Frontal cortex (tissue), 4 donors: ENCODE measurements at places on chromosomes 1 and 21. TPM values are rescaled to one million over a fixed set of nuclear protein-coding genes. Genes with fewer than 3 reads are reported as not detected.

- no peak for DNase-seq
These were observed 23.6 kb upstream of the WASF2 start for GRCh38 chr1:27513528-27513927.

GRCh38 chr1:114648503-114648902 is 21.3 kb downstream of the DENND2C start:
- DNase-seq, result no peak

- DNase-seq, result peak; percentile 60
These were observed at the start of gene RIIAD1 for GRCh38 chr1:151720974-151721787. Gene RIIAD1 (plus strand): TSS chr1:151721522. CDS start chr1:151721537, 15 bp downstream.

DNA sequence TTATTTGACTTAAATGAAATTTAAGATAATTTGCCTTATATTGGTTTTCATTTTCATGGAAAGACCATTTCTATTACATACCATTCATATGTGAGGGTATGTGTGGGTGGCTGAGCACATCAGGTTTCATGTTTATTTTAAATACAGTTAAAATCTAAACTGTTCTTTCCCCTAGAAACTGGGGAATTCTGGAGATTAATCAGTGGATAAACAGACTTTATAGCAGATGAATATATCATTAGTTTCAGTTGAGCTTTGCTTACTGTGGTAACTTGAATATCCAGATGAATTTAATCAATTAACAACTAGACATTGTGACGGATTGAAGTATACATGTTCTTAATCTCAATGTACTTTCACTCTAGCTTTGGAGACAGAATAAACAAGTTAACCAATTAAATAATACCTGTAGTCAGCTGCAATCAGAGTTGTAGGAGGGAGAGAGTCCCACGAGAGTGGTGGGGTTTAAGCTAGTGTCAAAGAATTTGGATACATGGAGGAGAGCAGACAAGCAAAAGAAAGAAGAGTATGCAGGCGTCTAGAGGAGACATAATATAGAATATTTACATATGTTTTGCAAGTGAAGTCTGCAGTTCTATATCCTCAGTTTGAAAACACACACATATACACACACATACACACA is 97.6 kb downstream of the PDE4B start:
- no peak for DNase-seq

GRCh38 chr21:42644223-42645208 is 8.9 kb upstream of the PDE9A start:
- DNase-seq, result no peak

DNA sequence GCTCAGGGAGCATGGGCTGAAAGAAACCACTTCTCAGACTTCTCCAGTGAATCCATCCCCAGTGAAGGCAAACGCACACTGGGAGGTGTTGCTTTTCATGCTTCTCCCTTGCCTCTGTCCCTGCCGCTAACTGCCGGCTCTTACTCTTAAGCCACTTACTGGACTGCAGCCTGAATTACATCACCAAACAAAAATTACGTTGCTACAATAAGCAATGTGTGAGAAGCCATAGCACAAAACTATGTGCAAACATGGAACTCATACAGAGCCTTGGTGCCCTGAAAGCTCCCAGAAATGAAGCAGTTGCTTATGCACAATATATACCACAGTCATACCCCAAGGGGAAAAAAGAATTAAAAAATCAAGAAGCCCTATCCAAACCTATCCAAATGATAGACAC is 375.2 kb downstream of the KCNH1 start:
- DNase-seq, result no peak

- no peak for DNase-seq
These were observed 10.3 kb downstream of the TINAGL1 start for GRCh38 chr1:31586376-31587327.

DNA sequence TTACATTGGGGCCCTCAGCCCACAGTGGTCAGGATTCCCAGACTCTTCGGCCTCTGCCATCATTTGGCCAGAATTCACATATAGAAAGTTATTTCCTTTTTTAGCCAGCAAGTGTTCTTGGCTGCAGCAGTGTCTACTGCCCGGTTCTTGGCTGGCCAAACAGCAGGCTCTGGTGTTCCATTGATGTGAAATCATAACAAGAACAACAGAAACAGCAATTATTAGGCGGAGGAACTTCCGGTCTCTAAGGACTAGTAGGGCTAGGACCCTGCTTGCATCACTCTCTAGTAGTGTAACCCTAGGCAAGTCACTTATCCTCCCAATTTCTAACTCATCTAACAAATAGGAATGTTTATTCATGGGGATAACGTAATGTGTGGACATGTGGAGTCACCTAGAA is 8.7 kb upstream of the GJA5 start:
- DNase-seq, result no peak

- no peak for DNase-seq
These were observed 3.0 kb downstream of the CNR2 start for GRCh38 chr1:23910144-23910543.

- no peak for DNase-seq
These were observed 4.3 kb downstream of the RHOC start for GRCh38 chr1:112702420-112703261.

- no peak for DNase-seq
These were observed 187.5 kb downstream of the HHAT start for GRCh38 chr1:210516092-210516656.

GRCh38 chr1:243390162-243390791 is 134.4 kb downstream of the SDCCAG8 start:
- DNase-seq, result no peak

GRCh38 chr1:230095938-230096337 is 28.9 kb downstream of the GALNT2 start:
- no peak for DNase-seq

- peak; percentile 39 for DNase-seq
These were observed 71.0 kb downstream of the DHRS3 start for GRCh38 chr1:12546771-12547585.

GRCh38 chr21:42350927-42351426 is at the start of gene TFF2:
Gene TFF2 (minus strand): TSS chr21:42350994. CDS start chr21:42350957, 37 bp downstream.
- DNase-seq, result no peak

GRCh38 chr21:37587203-37587602 is 220.6 kb downstream of the DYRK1A start:
- DNase-seq, result no peak

- DNase-seq, result no peak
These were observed 384.3 kb downstream of the NTNG1 start for GRCh38 chr1:107525145-107525544.

DNA sequence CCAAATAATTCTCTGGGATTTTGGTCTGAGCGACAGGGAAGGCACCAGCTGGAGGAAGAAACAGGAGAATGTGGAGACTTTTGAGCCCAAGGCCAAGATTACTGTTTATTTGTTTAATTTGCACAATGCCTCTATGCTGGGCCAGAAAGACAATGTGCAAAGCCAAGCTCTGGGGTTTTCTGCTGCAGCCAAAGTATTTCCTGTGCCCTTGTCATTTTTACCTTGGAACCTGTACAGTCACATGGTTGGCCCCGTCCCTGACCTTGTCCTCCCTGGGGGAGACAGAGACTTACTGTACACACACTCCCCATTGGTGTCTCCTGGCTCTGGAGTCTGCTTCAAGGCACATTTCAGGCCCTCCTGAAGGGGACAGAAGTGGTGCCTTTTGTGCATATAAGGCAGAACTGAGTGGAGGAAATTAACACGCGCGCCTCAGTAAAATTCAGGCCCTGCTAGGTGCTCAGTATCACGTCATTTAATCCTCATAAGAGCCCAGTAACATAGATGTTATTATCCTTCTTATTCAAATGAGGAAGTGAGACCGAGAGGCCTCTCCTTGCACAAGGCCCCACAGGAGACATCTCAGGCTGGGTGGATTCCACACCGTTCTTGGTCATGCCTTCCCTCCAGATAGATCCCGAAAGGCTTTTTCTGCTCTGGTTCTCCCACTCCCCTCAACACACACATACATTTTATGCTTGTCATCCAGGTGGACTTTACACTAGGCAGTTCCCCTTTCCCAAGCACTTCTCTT is 21.1 kb downstream of the C1orf115 start:
- no peak for DNase-seq

DNA sequence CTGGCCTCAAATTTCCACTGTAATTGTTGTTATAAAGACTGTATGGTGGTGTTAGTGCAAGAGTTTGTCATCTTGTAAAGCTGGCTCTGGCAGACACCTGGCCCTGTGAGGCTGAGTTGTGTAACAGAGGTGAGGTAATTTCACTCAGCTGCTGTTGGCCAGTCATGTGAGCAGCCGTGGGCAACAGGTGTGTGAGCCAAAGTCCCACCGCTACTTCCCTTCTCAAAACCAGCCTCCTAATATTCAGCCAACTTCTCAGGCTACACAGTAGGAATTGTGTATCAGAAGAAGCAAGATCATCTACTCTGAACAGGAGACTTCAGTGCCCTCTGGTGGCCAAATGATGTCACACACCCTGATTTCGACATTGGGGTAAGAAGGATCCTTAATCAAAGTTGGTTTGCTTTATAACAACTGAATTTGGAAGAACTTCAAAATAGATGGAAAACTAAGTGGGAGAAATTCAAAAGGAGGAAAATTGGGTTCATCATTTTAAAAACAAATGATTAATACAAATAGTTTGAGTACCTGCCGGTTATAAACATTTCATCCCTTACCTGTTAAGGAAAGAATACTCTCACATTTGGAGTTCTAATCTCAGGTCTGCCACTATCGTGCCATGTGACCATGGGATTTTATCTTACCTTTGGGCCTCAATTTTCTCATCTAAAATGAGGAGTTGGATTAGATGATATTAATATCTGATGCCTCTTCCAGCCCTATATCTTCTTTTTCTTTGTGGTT is 2.6 kb upstream of the CREG1 start:
- DNase-seq, result peak; percentile 63

GRCh38 chr1:197384471-197384870 is 116.4 kb downstream of the CRB1 start:
- DNase-seq, result no peak

- no peak for DNase-seq
These were observed 26.0 kb downstream of the S1PR1 start for GRCh38 chr1:101262630-101263348.

- no peak for DNase-seq
These were observed 121.8 kb downstream of the NTNG1 start for GRCh38 chr1:107262467-107263286.

- no peak for DNase-seq
These were observed 55.4 kb upstream of the PTGFRN start for GRCh38 chr1:116854403-116854690.

DNA sequence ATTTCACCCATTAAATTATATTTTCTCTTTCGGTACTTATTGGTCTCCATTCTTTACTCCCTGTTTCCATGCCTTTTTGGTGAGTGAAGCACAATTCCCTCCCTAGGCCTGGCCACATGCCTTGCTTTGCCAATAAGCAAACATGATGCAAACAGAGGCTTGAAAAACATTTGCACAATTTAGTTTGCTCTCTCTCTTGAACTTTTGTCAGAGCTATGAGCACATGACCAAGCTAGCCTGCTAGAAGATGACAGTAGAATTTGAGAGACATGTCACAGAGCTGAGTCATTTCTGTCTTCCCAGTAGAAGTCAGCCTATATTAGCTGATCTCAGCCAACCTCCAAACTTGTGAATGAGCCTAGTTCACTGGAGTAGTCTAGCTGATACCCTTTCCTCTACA is 24.6 kb downstream of the ANGPTL3 start:
- DNase-seq, result no peak

NLRP3 gene
- total RNA-seq, result 0.82 TPM

OR2AJ1 gene
- not detected for total RNA-seq

CACHD1 gene
- total RNA-seq, result 17.5 TPM

UBL4B gene
- 0.41 TPM for total RNA-seq

NR1I3 gene
- total RNA-seq, result not detected

S100PBP gene
- total RNA-seq, result 42.4 TPM

MR1 gene
- total RNA-seq, result 0.41 TPM

TCEA3 gene
- 2.0 TPM for total RNA-seq

OR2L5 gene
- 0.41 TPM for total RNA-seq
